ENCODE measurements at places on chromosomes 12 and 14.

- no peak for DNase-seq
Measured at GRCh38 chr12:120734210-120734609, 8.6 kb downstream of the ACADS start.

GRCh38 chr12:100995201-100995600 lies 200.6 kb downstream of the ANO4 start:
- no peak for DNase-seq

GRCh38 chr12:20211541-20211940 lies 156.8 kb upstream of the PDE3A start:
- DNase-seq, result no peak

- DNase-seq, result no peak
Measured at GRCh38 chr12:1464925-1465324, 129.5 kb downstream of the FBXL14 start.

DNA sequence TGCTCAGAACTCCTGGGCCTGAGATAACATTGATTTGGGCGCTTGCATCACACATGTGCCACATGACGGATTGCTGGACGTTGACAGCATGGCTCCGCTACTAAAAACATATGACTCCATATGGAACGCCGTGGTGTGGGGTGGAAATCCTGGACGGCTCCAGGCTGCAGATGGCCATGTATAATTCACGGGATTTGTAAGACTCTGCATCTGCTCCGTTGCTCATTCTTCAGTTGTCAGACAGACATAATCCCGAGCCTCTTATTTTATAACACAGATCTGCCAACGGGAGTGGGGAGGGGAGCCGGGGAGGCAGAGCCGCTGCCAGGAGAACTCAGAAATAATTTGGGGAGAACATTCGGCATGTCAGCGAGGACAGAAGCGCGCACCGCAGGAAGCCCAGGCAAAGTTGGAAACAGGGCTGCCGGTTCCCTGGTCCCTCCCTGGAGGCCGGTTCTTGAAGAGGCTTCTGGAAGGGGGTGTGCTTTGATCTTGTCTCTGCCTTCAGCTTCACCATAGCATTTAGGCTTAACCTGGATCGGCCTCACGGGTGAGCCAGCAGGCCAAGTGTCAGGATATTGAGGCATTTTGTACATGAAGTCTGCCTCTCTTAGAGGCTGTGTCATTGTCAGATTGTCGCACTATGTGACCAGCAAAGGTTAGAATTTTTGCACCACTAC lies 45.8 kb upstream of the MYL2 start:
- no peak for DNase-seq
